ENCODE measurements at places on chromosomes 11 and 22. TPM values are rescaled to one million over a fixed set of nuclear protein-coding genes. Genes with fewer than 3 reads are reported as not detected.

MMP1 gene
- total RNA-seq, result not detected

KCTD14 gene
- total RNA-seq, result 2.3 TPM

CHCHD10 gene
- 43.2 TPM for total RNA-seq

JRKL gene
- total RNA-seq, result 5.3 TPM

C1QTNF5 gene
- 32.0 TPM for total RNA-seq

CNGA4 gene
- total RNA-seq, result not detected

TSG101 gene
- 62.3 TPM for total RNA-seq

RBMXL2 gene
- total RNA-seq, result not detected

SIAE gene
- 17.4 TPM for total RNA-seq

SLC15A3 gene
- 29.5 TPM for total RNA-seq

PKP3 gene
- 141 TPM for total RNA-seq

TENM4 gene
- 1.8 TPM for total RNA-seq

KDELR3 gene
- 11.6 TPM for total RNA-seq

WNT7B gene
- not detected for total RNA-seq

SCGB1D2 gene
- total RNA-seq, result not detected

SERHL2 gene
- total RNA-seq, result 5.5 TPM

TMEM184B gene
- total RNA-seq, result 110 TPM
